ENCODE measurements at places on chromosomes 1 and 21.

GRCh38 chr1:180299479-180300221 is 69.6 kb downstream of the LHX4 start:
- DNase-seq = no peak

- no peak for DNase-seq
Measured at GRCh38 chr1:192807211-192808162, 1.4 kb upstream of the RGS2 start.

- no peak for DNase-seq
Measured at GRCh38 chr1:245046315-245046714, 108.5 kb upstream of the KIF26B start.

- no peak for DNase-seq
Measured at GRCh38 chr1:16152481-16153087, 3.3 kb downstream of the EPHA2 start.
